Ovary (tissue), 10 donors: ENCODE measurements at places on chromosomes 3 and 15. TPM values are rescaled to one million over a fixed set of nuclear protein-coding genes. Genes with fewer than 3 reads are reported as not detected.
A peak's percentile ranks its signal among the peaks of the same experiment; 100 is the strongest.

The RBMS3 gene
- 76.5 TPM for total RNA-seq

The AGTR1 gene
- total RNA-seq, result 1.2 TPM

The RLBP1 gene
- not detected for total RNA-seq

The HYAL3 gene
- 4.3 TPM for total RNA-seq

The GOLGA6L10 gene
- 1.5 TPM for total RNA-seq

The SLC2A2 gene
- not detected for total RNA-seq

The ROBO2 gene
- 4.9 TPM for total RNA-seq

The RARB gene
- total RNA-seq, result 8.2 TPM

The HIGD2B gene
- total RNA-seq, result not detected

The RAD51 gene
- total RNA-seq, result 0.61 TPM

The MINAR1 gene
- 0.62 TPM for total RNA-seq

The POLG gene
- 42.8 TPM for total RNA-seq

DNA sequence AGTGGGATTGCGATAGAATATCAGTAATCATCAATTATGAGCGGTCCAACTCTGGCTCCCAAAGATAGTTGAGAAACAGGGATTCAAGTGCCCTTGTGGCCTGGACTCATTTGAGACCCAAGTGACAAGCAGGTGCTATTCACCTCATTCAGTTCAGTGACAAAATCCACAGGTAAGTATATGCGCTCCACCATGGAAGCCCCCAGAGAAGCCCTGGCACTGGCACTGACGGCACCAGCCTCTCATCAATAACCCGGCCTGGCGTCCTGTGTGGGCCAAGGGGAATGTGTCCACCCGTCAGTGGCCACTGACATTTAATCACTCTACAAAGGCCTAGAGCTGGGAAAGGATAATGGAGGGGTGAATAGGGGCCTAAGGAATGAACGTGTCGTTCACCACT, 117.2 kb downstream of the ADCY5 start:
- no peak overlapping the region for H3K4me3 ChIP-seq
- no peaks in the 10 kb centered on the region for H3K27me3 ChIP-seq
- no peaks in the 10 kb centered on the region for H3K36me3 ChIP-seq
- peak overlapping the region; percentile 62 for H3K27ac ChIP-seq

GRCh38 chr3:156750874-156751245, 75.3 kb upstream of the LEKR1 start:
- no peaks in the 10 kb centered on the region for H3K27me3 ChIP-seq
- H3K36me3 ChIP-seq, result no peaks in the 10 kb centered on the region
- no peak overlapping the region for H3K4me3 ChIP-seq
- H3K4me1 ChIP-seq, result no peaks in the 10 kb centered on the region
- no peak for DNase-seq

DNA sequence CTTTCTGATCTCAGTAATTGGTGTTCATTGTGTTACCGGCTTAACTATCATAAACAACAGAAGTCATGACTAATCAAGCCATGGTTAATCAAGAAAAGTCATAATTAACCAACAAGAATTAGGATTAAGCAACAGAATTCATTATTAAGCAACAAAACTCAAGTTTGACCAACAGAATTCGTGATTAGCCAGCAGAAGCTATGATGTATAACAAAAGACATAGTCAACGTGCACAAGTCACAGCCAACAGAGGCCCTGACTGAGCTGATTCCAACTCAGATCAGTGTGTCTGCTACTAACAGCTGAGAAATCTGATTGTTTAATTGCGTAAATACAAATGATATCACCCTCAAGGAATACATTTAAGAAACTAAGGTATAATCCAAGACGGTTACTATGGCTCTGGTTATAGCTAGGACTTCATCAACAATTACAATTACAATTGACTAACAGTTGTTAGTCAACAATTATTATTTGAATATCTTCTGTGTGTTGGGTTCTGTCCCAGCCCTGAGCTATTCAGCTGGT, 67.7 kb downstream of the RARB start:
- no peak overlapping the region for H3K27ac ChIP-seq
- H3K36me3 ChIP-seq, result no peaks in the 10 kb centered on the region
- H3K4me1 ChIP-seq, result no peaks in the 10 kb centered on the region
- DNase-seq, result no peak

- H3K4me3 ChIP-seq, result no peak overlapping the region
- no peak for DNase-seq
- H3K36me3 ChIP-seq, result no peaks in the 10 kb centered on the region
- H3K27me3 ChIP-seq, result no peaks in the 10 kb centered on the region
- no peaks in the 10 kb centered on the region for H3K4me1 ChIP-seq
- no peak overlapping the region for H3K27ac ChIP-seq
Observed at GRCh38 chr3:197406266-197406665, 107.9 kb upstream of the DLG1 start.

- no peaks in the 10 kb centered on the region for H3K36me3 ChIP-seq
- no peaks in the 10 kb centered on the region for H3K27me3 ChIP-seq
- peaks cover 11% of the 10 kb centered on the region for H3K4me1 ChIP-seq
Observed at GRCh38 chr3:48023377-48023776, 7.2 kb upstream of the MAP4 start.

DNA sequence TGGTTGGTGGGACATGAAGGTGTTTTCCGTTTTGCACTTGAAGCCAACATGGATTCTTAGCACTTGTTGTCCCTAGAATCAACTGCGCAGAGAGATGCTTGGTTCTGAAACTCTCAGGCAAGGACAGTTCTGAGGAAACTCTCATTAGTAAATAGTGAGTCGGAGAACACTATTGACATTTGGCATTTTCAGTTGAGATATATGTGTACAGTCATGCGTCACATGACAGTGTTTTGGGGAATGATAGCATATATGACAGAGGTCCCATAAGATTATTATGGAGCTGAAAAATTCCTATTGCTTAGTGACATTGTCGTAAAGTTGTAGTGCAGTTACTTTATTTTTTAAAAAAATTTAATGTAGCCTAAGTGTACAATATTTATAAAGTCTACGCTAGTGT, 5.8 kb downstream of the APBA2 start:
- H3K36me3 ChIP-seq, result no peaks in the 10 kb centered on the region
- H3K27ac ChIP-seq, result no peak overlapping the region

DNA sequence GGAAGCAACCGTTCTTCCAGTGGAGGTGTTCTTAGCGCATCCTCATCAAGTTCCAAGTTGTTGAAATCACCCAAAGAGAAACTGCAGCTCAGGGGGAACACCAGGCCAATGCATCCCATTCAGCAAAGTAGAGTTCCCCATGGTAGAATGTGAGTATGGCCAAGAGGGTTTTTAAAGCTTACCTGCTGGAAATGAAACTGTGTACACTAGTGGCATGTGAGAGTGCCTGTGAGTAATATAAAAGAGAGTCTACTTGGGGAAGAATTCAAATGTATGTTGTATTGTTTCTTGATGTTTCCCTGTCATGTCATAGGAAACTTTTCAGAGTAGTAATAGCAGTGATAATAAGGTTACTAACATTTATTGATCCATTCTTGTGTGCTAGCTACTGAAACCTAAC, 43.3 kb downstream of the PSMD6 start:
- no peaks in the 10 kb centered on the region for H3K36me3 ChIP-seq
- H3K4me3 ChIP-seq, result no peak overlapping the region
- no peak for DNase-seq
- H3K27me3 ChIP-seq, result no peaks in the 10 kb centered on the region
- peaks cover 2% of the 10 kb centered on the region for H3K4me1 ChIP-seq
- no peak overlapping the region for H3K27ac ChIP-seq

GRCh38 chr15:52102463-52102862, 10.1 kb downstream of the BCL2L10 start:
- no peak overlapping the region for H3K4me3 ChIP-seq
- no peaks in the 10 kb centered on the region for H3K36me3 ChIP-seq
- no peak for DNase-seq
- no peak overlapping the region for H3K27ac ChIP-seq
- H3K27me3 ChIP-seq, result no peaks in the 10 kb centered on the region

DNA sequence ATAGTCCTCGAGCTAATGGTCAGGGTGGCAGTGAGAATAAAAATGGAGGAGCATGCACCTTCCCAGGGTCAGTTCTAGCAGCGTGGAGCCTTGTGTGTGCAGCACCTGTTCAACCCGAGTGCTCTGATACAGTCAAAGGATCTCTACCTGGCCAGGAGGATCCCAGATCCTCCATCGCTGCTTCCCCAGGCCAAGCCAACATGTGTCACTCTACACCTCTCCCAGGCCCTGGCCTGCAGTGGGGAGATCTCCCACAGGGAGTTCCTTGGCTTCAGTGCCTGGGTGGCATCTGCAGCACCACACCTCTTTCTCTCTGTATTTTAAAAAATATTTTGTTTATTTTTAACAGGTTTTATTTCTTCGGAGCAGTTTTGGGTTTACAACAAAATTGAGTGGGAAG, 414.8 kb upstream of the C2CD4B start:
- H3K4me1 ChIP-seq, result peaks cover 7% of the 10 kb centered on the region
- H3K27me3 ChIP-seq, result no peaks in the 10 kb centered on the region
- no peak overlapping the region for H3K27ac ChIP-seq
- H3K4me3 ChIP-seq, result no peak overlapping the region
- DNase-seq, result no peak
- H3K36me3 ChIP-seq, result no peaks in the 10 kb centered on the region

- H3K36me3 ChIP-seq, result no peaks in the 10 kb centered on the region
- no peak overlapping the region for H3K4me3 ChIP-seq
- no peak for DNase-seq
- H3K27ac ChIP-seq, result no peak overlapping the region
Observed at GRCh38 chr3:160098261-160098908, 109.8 kb downstream of the IL12A start.

- H3K36me3 ChIP-seq, result no peaks in the 10 kb centered on the region
- no peak for DNase-seq
- H3K4me1 ChIP-seq, result peaks cover 2% of the 10 kb centered on the region
- no peak overlapping the region for H3K4me3 ChIP-seq
- no peak overlapping the region for H3K27ac ChIP-seq
- no peaks in the 10 kb centered on the region for H3K27me3 ChIP-seq
Observed at GRCh38 chr3:113601240-113601639, 68.9 kb downstream of the SIDT1 start.

- no peak overlapping the region for H3K27ac ChIP-seq
- DNase-seq, result no peak
- no peaks in the 10 kb centered on the region for H3K27me3 ChIP-seq
Observed at GRCh38 chr15:66884661-66885237, 180.7 kb upstream of the SMAD3 start.
